SK-N-MC (cell line): ENCODE measurements at places on chromosomes 12 and 14.
A peak's percentile ranks its signal among the peaks of the same experiment; 100 is the strongest.

DNA sequence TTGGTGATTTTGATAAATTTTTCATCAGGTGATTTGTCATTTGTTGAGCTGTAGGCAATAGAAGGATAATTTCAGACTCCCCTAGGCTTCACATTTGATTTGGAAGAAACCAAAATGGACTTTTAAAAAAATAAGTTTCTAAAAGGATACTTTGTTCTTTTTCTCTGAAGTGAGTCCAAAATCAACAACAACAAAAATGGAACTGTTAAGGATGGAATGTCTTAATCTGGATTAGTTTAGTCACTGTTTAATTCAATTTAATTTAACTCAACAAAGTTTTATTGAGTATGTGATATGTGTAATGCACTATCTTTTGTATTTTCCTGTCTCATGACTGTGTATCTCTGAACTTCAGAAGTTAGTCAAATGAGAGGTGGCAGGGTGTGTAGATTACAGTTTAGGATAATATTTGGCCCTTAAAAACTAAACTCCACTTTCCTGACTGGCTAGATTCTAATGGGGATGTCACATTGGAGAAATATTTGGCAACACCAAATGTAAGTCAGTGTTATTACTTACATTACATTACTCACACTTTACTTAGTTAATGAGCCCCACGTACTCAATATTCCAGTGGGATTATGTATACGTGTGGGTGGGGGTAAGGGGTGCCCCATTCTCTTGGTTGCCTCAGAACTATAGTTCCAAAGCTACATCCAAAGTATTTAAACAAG lies 209.7 kb downstream of the BCAT1 start:
- DNase-seq: no peak

GRCh38 chr12:131095826-131096680 lies 142.3 kb downstream of the ADGRD1 start:
- no peak for DNase-seq

- no peak for DNase-seq
Observed at GRCh38 chr12:7497661-7498060, 5.9 kb downstream of the CD163 start.

- no peak for DNase-seq
Observed at GRCh38 chr12:103442822-103443221, 52.9 kb downstream of the C12orf42 start.

GRCh38 chr12:64077922-64078321 lies 144.2 kb downstream of the KICS2 start:
- no peak for DNase-seq

- no peak for DNase-seq
Observed at GRCh38 chr12:6532051-6532926, 2.0 kb upstream of the GAPDH start.

DNA sequence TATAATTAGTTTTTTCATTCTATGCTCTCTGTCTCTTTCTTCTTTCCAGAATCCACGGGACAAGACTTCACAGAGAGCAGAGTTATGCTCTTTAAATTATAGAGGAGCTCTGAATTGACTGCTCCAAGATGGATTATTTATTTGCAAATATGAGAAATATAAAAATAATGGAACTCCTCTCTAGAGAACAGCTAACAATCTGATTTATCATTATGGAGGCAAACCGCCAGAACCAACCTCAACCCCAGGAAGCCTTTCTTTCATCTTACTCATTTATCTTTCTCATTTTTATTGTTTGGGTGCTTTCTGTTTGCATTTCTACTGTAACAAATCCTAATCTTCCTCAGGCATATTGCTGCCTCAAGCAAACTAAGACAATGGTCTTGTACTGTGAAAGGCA lies 216.5 kb downstream of the C12orf50 start:
- DNase-seq: no peak

GRCh38 chr12:16076557-16076956 lies 165.4 kb downstream of the DERA start:
- DNase-seq: peak; percentile 28

GRCh38 chr12:122265886-122266229 lies 436 bp downstream of the VPS33A start:
- DNase-seq: no peak

- no peak for DNase-seq
Observed at GRCh38 chr12:12182703-12183365, 84.0 kb downstream of the LRP6 start.

GRCh38 chr12:105523164-105524057 lies 192.9 kb downstream of the C12orf75 start:
- no peak for DNase-seq

DNA sequence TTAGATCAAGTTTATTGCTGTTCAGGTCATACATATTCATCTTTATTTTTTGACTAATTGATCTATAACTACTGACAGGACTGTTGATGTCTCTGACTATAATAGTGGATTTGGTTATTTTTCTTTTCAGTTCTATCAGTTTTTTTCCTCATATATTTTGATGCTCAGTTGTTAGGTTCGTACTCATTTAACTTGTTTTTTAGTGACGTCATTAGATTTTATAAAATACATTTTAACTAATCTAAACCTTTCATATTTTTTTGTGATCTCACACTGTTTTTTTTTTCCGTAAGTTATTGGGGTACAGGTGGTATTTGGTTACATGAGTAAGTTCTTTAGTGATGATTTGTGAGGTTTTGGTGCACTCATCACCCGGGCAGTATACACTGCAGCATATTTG lies 841.2 kb upstream of the FBXO33 start:
- DNase-seq: no peak

DNA sequence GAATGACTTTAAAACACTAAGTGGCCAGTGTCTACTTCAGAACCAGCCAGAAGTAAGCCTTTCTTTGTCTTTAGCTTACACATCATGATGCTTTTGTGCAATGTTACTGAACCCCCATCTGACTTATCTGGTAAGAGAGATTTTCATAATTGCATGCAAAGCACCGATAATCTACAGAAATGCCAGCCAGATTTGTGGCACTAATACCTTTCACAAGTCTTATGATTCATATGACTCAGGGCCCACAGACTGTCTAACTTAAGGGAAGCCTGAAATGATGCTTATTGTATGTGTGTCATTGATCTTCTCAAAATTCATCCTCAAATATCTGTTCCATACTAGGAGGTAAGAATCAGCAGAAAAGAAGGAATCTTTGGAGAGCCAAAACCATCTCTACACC lies 18.0 kb downstream of the IGF1 start:
- DNase-seq: no peak

DNA sequence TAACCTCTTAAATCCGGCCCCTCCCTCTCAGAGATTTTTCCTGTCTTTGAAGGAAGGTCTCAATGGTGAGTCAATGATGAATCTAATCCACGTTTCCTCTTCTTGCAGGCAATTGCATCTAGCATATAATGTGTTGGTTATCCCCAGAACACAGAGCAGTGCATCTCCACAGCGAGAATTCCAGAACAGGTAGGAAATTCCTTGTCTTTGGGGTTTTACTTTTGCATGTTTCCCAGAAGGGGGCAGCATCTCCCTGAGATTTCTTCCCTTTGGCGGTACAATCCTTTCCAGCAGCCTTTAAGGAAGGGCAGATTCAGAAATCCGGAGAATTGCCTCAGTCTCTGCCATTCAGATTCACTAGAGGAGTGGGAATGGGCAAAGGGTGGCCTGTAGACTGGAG lies 128.0 kb downstream of the KCNA5 start:
- DNase-seq: no peak

DNA sequence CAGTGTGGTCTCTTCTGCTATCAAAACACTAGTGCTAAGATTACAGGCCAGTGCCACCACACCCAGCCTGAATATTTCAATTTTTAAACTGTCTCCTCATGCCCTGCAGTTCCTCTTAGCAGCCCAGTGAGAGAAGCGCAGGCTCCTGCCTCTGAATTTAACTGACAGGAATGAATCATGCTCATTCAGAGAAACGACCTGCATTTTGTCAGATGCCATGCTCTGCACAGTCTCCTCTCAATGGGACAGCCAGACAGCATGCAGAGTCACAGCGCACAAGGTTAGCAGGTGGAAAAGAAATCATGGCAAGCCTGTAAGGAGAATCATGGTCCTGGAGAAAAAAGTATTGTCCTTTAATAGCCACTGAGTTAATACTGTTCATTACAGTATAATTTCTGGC lies 691.0 kb upstream of the SEL1L start:
- no peak for DNase-seq

DNA sequence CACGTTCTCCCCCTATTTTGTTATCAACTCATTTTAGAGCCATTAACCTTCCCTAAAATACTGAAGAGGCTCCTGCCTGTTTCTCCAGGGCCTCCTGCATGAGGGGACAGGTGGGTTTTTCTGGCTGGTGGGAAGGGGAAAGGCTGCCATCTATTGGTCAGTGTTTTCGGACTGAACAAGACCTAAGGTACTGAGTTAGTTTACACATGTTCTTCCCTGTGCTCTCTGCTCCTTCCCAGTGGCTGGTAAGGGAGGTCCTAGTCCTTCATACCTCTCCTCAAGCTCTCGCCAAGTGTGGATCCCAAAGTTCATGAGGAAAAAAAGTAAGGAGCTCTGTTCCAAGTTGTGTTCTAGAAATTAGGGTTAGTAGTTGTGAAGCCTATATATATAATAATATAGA lies 357.5 kb downstream of the FSCB start:
- no peak for DNase-seq

GRCh38 chr14:74511966-74512830 lies 18.6 kb downstream of the ISCA2 start:
- DNase-seq: no peak

DNA sequence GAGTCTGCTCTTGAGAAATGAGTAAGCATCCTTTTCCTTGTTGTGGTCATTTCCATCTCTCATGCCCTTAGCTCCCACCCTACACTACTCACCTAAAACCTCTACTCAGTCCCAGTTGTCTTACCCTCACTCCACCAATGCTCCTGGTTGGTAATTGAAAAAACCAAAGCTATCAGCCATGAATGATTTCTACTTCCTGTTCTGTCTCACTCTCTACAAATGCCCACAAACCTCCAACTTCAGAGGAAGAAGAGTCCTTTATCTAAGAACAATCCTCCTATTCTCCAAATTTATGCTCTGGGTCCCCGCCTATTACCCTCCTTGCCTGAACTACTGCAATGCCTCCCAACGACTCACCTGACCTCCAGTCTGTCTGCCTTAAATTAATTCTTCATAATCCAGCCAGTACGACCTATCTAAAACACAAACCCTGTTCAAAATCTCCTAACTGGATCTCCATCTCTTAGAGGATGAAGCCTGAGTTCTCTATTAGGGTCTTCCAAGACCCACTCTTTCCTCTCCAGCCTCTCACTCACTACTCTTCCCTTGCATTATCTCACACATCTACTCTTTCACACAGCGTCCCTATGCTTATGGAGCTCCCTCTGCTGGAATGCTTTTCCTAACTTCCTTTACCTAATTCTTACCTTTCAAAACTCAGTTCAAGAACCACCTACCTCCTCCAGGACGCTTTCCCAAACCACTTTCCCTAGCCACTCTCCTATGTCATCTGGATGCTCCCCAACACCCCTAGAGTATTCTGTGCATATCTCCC lies 2.2 kb downstream of the DHRS1 start:
- DNase-seq: peak; percentile 10
